ENCODE measurements at places on chromosomes 6 and 20.

DNA sequence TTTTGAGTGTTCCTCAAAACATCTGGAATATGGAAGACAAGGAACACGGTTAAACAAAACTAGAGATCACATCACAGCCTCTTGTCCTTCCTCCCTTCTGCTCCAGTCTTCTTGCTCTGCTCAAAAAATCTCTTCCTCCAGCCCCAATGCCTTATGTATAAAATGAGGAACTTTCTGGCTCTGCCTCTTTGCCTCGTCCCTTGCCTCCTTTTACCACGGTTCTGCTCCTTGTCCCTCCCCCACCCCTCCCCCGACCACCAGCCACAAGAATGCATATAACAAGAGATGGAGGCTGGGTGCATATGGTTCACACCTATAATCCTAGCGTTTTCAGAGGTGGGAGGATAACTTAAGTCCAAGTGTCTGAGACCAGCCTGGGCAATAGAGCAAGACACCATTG, 43.6 kb downstream of the PLAGL2 start:
- no peak for DNase-seq

GRCh38 chr6:116512111-116512559, 696 bp downstream of the CALHM5 start:
- no peak for DNase-seq

DNA sequence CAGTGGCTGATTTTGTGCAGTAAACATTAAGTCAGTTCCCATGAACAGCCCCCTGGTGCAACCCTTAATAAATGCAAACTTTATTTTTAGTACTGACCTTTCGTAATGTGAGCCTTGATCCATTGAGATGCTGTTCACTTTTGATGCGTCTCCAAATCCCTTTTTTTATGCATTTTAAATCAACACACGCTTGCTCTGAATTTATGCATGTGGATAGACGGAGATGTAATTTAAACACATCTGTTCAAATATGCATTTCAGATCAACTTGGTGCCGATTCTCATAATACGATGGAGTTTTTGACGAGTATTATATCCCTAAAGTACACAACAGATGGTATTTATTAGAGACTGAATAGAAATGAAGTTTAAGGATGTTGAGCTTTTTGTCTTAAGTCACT, 505.7 kb downstream of the CDKAL1 start:
- no peak for DNase-seq

DNA sequence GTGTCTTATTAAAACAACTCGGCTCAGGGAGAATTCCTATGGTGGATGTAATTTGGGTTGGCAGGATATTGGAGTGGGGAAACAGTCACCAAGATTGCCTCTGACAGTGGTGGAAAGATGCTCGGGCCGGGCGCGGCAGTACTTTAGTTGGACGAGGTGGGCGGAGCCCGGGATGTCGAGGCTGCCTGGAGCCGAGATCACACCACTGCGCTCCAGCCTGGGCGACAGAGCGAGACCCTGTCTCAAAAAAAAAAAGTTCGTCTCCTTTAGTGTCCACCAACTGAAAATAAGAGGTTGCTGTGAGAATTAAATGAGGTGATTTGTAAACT, 621 bp downstream of the NOL7 start:
- DNase-seq: no peak

- no peak for DNase-seq
Measured at GRCh38 chr20:14632906-14633305, 295.5 kb upstream of the FLRT3 start.

DNA sequence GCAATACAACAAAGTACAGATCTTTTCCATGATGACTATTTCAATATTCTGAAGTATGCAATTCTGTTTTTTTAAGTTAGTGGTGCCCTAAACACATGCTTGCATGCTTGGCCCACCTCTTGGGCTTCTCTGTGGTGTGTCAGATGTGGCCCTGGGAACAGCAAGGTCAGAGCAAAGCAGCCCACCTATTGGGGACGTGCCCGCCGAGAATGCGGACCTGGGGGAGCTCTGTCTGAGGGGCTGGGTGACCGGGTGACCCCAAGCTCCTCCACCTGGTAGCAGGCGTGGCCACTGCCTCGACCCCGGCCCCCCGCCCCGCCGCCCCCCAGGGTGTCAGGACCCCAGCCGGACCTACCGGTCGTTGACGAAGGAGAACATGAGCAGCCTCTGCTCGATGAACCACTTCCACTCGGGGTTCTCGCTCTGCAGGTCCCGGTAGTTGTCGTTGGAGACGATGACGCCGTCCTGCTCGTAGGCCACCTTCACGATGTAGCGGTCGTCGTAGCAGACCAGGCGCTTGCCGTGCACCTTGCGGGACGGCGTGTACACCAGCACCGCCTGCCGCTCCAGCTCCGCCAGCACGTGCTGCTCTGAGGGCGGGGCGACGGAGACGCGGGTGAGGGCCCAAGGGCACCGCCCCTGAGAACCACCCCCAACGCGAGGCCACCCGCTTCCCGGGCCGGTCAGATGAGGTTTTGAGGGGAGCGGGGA, 28.3 kb downstream of the ZC3H12D start:
- DNase-seq: no peak

- no peak for DNase-seq
Measured at GRCh38 chr6:56764081-56764566, 121.4 kb upstream of the DST start.

- DNase-seq: no peak
Measured at GRCh38 chr6:126051791-126052190, 65.5 kb downstream of the TRMT11 start.

GRCh38 chr6:25623879-25624278, 28.1 kb upstream of the SCGN start:
- no peak for DNase-seq

DNA sequence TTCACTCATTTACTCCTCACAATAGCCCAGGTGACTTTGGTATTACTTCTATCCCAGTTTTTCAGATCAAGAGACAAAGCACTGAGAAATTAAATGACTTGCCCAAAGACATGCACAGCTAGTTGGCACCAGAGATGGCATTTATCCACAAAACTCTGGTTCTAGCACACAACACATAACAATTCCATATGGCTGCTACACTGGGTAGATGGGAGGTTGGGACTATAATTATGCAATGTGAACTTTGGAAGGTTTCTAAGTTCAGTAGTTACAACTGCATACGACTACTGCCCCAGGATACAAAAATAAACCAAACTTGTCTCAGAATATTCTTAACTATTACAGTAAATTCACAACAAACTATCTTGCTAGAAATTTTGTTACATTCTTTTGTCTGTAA, 54.2 kb upstream of the MLIP start:
- no peak for DNase-seq

DNA sequence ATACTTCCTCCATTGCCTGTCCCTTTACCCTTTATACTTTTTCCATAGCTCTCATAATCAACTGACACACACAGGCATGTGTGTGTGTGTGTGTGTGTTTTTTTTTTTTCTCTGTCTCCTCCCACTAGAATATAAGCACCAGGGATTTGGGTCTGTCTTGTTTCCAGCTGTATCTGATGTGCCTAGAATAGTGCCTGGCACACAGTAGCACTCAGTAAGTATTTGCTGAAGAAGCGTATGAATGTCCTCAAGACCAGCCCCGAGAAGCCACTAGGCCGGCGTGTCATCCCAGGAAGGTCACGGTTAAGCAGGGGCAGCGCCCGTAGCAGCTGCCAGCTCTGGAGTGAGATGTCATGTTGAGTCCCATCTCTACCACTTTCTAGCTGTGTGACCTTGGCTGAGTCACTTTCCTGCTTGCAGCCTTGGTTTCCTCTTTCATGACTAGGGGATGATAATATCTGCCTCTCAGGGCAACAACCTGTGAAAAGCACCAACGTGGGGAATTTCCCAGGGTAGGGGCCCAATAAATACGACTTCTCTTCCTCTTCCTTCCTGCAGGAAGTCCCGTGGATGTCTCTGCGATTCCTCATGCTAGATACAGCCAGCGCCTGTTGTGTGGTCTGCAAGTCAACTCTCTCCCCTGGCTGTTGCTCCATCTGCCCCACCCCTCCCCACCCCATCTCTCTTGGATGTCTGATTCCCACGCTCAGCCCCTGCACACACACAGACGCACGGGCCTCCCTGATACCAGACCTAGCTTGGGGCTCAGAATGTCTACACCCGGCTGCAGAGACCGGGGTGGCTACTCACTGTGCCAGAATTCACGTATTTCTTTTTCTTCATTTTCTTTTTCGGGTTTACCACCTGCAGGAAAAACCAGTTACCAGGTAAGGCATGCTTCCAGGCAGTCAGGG, 58.1 kb downstream of the RAB44 start:
- peak; percentile 76 for DNase-seq

GRCh38 chr20:16844406-16844805, 96.2 kb downstream of the OTOR start:
- DNase-seq: no peak

DNA sequence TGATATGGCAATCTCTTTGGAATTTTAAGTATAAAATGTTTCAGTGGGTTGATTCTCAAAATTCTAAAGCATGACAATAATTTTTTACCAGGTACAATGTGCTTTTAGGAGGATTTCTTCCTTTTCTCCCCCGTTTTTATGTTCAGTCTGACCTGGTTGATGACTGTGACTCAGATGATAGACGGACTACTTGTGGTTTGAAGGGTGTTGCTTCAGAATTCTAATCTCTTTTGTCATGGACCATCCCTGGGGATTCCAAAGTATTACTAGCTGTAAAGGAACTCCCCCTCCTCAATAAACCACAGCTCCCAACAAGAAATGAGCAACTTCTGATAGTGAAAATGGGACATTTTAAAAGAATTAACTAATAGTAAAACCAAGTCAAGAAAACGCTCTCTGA, 34.9 kb upstream of the TNFAIP3 start:
- DNase-seq: peak; percentile 60

- DNase-seq: no peak
Measured at GRCh38 chr6:288866-289265, 3.4 kb upstream of the DUSP22 start.

DNA sequence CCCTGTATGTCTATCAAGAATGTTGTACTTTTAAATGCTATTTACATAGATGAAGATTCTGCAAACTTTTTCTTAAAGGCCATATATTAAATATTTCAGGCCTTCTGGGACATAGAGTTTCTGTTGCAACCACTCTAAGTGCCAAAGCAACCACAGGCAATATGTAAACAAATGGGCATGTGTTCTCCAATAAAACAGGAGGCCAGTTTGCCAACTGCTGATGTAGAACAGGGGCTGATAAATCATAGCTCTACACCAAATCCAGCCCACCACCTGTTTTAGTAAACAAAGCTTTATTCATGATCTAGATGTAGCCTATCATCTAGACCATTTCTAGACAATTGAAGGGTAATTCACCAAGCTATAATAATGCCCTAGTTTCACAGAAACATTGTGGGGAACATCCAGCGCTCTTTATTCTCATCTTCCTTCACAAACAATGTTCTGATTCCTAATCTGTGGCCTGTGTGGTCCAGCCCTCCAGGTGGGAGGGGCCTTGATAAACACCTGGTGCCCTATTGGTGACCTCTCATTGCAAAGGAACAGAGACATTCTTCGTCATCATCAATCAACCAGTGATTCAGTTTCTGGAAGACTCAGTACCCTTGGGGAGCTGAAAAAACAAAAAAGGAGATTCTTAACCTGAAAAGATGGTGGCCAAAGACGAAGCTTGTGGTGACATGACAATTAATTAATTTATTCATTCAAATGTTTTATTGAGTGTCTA, 80.2 kb downstream of the PREP start:
- DNase-seq: no peak

DNA sequence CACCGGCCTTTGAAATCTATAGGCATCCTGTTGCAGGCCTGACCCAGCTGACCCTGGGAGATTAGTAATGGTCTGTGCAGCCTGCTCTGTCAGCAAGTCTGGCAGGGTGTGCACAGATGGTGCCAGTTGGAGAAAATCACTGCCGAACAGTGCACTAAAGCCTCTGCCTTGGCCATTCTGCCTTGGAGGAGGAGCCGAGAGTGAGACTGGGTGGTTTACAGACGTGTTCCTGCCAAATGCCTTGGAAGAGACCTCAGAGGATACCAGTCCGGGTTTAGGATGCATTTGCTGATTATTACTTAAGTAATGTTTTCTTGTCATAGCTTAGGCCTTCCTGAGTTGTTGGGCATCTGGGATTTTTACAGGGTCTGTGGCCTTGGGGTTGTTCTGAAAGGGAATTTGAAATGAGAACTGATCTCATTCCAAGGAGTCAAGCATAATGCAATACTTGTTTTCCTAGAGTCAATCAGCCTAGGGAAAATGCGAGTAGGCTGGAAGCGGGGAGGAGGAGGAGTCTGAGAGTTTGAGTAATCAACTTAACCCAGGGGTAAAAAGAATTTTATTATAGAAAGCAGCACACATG, 292.1 kb downstream of the SOX4 start:
- peak; percentile 50 for DNase-seq

GRCh38 chr20:5835321-5835821, 85.2 kb downstream of the SHLD1 start:
- no peak for DNase-seq

GRCh38 chr20:17644451-17644850, 37.6 kb downstream of the RRBP1 start:
- DNase-seq: no peak

- DNase-seq: no peak
Measured at GRCh38 chr6:16562498-16562897, 198.8 kb downstream of the ATXN1 start.

- DNase-seq: no peak
Measured at GRCh38 chr20:44069203-44070011, 117.6 kb downstream of the JPH2 start.

DNA sequence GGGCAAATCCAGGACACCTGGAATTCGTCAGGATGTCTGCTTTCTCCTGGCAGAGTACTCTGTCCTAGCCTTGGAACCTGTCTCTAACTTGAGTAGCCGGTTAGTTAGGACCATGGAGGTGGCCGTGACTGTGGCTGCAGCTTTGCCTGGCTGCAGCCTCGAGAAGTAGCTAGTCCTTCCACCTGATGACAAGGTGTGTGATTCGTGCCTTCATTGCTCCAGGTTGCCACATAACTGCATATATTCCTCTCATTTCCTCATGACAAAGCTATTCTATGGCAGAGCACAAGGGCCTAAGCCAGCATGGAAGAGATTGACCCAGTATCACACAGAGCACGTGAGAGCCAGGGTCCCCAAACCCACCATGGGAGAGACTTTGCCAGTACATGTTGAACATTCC, 39.8 kb upstream of the KIF25 start:
- DNase-seq: no peak

GRCh38 chr20:1204113-1204512, 859 bp downstream of the C20orf202 start:
- DNase-seq: no peak

DNA sequence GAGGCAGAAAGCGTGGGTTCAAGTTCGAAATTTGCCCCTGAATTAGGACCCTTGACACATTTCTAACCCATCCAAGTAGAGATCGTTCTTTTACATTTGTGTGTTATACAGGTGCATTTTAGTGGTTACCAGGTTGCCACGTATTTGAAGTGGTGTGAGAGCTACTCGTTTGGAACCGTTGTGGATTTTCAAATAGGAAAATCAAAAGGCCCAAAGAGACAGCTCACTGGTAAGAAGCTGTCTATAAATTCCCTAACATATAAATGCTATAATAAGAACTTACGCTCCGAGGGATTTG, 1.6 kb upstream of the REV3L start:
- no peak for DNase-seq

DNA sequence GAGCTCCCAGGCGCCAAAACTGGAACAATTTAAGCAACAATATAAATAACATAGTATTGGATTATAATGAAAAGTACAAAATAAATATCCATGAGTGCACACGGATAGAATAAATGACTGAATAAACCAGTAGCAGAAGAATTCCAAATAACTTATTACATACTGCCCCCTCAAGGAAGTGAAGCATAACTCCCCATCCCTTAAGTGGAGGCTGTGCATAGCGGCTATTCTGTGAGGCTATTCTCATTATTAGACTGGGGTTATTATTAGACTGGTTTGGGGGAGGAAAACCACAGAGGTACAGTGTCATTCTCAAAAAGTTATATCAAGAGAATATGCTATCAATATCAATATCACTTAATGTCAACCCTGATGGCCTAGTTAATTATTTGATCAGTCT, 94.4 kb upstream of the SIRPA start:
- no peak for DNase-seq
